BE2C (cell line): ENCODE measurements at places on chromosomes 7 and 10.
A peak's percentile ranks its signal among the peaks of the same experiment; 100 is the strongest.

DNA sequence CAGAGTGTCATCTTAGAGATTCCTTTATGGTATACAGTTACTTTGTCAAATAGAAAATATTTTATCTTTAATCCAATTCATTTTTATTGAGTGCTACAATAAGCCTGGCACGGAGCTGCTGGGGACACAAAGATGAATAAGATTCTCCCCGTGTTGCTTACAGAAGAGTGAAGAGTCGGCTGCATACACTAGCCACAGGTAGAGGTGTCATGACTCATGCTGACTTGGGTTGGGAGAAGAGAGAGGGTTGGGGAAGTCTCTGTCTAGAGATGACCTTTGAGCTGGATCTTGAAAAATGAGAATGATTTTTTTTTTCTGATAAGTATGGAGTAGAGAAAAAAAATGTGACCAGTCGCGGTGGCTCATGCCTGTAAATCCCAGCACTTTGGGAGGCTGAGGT lies 289.9 kb upstream of the CELF2 start:
- DNase-seq: no peak

DNA sequence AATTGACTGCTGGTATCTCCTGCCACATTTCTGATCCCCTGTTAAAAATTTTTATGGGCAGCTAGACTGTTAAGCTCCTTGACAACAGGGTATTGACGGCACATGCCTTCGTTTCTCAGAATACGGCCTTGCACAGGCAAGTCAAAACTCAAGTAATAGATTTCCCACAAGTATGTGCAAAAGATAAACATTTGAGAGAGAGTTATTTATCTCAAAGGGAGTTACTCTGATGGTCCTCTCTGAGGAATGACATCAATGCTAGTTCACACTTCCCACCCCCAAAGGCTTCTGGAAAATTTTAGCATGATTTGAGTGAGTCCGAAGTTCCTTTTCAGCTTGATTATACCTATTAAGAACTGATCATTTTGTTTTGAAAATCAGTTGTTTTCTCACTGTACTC lies 71.9 kb downstream of the JCAD start:
- no peak for DNase-seq

GRCh38 chr7:38438970-38439369 lies 165.5 kb upstream of the TARP start:
- no peak for DNase-seq

- DNase-seq: no peak
Measured at GRCh38 chr10:30915146-30915545, 116.5 kb downstream of the ZNF438 start.

GRCh38 chr7:141340991-141341390 lies 210.2 kb upstream of the AGK start:
- no peak for DNase-seq

DNA sequence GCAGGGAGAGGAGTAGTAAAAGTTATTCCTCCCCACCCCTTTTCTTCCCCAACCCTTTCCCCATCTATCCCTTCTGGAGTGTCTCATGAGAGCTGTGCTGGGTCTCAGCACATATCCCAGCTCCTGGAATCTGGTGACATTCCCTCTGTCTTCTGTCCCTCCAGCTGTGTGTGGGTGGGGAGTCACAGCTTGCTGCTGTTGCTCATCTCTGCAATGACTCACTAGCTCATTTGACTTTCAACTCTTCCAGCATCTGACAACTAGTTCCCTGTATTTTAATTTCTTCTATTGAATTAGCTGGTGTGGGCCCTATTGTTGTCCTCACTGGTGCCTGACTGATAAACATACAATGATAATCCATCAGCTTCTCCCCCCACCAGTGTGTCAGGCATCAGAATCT lies 198.9 kb upstream of the AUTS2 start:
- DNase-seq: peak; percentile 64

GRCh38 chr7:157622000-157622399 lies 285.2 kb downstream of the DNAJB6 start:
- no peak for DNase-seq

GRCh38 chr7:125661-126060 lies 66.7 kb upstream of the FAM20C start:
- no peak for DNase-seq

GRCh38 chr10:4633186-4633585 lies 192.8 kb upstream of the AKR1E2 start:
- no peak for DNase-seq

DNA sequence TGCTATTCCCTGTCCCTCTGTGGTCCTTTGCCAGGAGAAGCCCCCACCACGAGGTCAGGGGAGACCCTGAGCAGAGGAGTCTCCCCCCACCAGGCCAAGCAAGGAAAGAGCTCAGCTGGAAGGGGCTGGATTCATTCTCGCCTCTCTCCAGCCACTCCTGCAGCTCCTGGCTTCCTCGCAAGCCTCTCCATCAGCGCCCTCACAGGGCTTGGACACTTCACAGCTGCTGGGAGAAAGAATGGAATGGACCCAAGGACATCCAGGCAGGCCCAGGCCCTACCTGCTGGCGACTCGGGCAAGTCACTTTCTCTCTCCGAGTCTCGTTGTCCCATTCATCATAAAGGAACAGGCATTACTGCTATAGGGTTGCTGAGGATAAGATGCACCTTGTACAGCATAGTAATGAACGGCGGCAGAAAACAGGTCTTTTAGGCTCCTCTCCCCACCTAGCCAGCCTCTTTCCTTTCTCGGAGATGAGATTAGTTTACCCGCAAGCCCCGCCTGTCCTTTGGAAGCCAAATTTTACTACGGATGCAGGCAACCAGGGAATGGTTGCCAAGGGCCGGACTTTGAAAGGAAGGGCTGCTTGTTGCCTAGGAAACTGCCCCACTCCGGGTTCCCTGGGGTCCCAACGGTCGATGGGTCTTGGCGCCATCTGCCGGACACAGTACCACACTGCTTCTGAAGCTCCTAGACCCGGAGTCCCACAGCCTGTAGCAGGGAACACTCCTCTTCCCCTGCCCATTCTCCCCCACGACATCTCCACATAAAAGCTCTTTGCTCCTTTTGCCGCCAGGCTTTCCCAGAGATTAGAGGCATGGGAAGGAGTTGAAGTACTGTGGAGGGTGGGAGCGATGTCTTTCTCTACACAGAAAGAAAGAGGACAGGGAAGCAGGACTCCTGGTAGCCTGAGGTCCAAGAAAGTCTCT lies 22.3 kb downstream of the IMPDH1 start:
- peak; percentile 93 for DNase-seq

- no peak for DNase-seq
Measured at GRCh38 chr7:48441848-48442492, 270.7 kb downstream of the ABCA13 start.

- DNase-seq: no peak
Measured at GRCh38 chr10:26508016-26508415, 69.9 kb downstream of the APBB1IP start.

GRCh38 chr10:21401196-21401595 lies 124.3 kb downstream of the SKIDA1 start:
- DNase-seq: no peak

- no peak for DNase-seq
Measured at GRCh38 chr7:70008466-70008865, 410.2 kb downstream of the AUTS2 start.

- DNase-seq: no peak
Measured at GRCh38 chr7:159205833-159206232, 61.2 kb upstream of the VIPR2 start.

- DNase-seq: no peak
Measured at GRCh38 chr10:113643183-113643582, 20.7 kb downstream of the NRAP start.

DNA sequence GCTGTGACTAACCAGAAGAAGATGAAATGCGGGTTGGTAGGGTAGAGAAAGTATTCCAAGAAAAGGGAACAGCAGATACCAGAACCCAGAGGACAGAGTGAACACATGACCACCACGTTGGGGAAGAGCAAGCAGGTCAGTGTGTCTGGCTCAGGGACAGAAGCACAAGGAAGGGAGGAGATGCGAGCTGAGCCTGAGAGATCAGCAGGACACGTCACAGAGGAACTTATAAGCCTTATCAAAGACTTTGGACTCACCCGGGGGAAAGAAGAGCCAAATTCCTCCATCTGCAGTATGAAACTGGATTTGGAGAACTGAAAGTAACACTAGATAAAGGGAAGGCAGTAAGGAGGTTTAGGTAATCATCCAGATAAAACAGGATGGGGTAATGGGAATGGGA lies 232.1 kb upstream of the NPVF start:
- DNase-seq: no peak

DNA sequence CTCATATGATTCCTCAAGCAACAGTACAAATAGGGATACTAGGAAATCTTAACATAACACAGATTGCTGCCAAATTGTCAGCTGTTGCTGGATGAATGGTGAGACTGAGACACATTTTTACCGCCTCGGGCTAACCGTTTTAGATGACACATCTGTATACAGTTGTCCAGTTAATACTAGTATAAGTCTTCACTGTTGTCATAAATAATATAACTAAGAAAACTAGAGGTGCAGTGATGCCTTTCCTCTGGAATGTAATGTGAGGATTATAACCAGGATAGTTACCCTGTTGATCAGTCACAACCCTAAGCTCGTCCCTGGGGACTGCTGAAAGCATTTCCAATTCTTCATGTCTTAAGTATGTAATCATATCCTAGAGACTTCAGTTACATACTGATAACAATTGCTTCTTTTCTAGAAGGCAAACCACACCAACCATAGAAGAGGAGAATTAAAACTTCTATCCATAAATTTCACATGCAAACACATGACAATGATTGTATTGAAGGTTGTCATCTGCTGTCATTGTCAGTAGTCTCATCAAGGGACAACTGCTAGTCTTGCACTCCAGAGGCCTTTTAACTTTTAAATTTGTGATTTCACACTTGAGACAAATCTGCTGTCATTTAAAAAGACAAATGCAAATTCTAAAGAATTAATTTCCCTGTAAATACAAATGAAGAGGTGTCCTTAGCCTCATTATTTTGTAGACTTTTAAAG lies 100.4 kb upstream of the SEMA3D start:
- DNase-seq: no peak

- DNase-seq: no peak
Measured at GRCh38 chr7:3722396-3722922, 421.4 kb downstream of the SDK1 start.

DNA sequence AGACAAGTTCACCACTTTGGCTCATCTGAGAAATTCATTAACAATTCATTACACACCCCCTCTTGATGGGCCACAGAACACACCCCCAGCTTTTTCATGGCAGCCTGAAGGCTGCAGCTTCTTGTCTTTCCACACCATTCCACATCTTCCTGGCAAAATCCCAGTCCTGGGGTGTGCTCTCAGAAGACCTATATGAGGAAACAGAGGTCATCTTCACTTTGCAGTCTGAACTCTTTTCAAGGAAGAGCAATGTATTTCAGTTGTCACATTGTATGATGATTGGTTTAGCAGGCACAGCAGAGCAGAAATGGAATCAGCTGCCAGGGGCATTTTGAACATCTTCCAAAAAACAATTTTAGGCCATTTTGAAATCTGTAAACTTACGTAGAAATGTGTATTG lies 7.8 kb upstream of the LRRC27 start:
- no peak for DNase-seq

DNA sequence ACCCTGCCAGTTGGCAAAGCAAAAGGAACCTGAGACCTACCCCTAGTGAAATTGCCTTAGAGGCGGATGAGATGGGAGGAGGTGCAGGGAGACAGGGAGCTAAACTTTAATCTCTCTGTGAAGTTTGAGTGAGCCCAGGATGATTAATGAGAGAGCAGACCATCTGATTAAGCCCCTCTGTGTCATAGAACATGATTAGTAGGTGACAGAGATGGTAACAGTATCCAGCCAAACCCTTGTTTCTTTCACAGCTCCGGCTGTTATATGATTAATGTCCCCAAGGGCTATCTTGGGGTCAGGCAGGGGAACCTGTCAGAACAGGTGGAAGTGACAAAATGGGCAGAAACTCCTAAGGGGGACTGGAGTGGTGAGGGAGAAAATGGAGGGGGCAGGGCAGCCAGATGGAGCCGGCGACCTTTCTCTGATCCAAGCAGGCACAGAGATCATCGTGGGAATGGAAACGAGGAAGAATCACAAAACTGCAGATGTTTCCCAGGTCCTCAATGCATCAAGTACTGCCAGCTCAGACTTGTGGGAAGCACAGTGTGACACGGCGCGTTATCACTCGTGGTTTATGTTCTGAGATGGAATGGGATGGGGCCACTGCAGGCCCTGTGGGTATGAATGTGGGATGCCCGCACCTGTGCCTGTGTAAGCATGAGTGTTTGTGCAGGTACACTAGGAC lies 684.2 kb downstream of the LRMDA start:
- DNase-seq: no peak

GRCh38 chr10:131061216-131061615 lies 250.3 kb downstream of the TCERG1L start:
- DNase-seq: no peak

DNA sequence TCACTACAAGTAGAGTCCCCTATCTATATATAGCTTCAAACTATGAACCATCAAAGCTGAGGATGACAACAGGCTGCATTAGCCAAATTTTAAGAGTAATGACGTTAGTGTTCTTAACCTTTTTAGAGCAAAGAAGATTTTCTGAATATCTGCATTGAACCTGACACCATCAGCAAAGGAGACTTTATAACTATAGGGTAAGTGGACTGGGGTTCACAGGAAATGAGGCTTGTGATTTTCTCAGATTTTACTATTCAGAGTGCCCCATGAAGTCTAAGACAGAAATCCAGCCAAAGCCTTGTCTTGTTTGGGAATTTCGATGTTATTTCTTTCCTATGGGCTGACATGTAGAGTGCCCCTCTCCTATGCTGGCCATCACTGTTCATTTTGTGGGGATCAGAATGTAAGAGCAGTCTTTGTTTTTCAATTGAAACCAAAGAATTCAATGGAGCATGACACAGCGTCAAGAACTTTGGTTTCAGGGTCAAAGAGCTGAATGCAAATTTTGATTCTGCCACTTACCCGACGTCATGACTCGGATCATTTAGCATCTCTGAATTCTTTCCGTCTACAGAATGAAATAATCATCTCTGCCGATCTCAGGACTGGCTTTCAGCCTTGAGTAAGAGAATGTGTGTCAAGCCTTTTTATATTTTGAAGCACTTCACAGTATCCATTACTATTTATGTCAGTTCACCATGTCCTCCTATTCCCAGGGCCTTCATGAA lies 52.7 kb downstream of the DENND11 start:
- no peak for DNase-seq
